Aorta (tissue), 5 donors: ENCODE measurements at places on chromosomes 6 and 20. TPM values are rescaled to one million over a fixed set of nuclear protein-coding genes. Genes with fewer than 3 reads are reported as not detected.

The BTNL2 gene
- total RNA-seq: not detected

DNA sequence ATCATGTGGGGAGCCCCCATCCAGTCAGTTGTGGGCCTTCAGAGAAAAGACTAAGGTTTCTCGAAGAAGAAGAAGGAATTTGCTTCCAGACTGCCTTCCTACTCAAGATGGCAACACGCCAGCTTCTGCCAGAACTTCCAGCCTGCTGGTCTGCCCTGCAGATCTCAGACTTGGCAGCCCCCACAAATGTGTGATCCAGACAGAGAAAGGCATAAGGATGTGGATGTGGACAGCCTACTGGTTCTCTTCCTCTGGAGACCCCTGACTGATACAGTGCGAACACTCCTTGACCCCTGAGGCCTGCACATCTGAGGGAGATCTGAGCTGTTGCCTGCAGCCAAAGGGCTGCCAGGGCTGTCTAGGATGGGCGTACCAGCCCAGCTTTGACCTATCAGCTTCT, 8.6 kb downstream of the GABRR1 start:
- no peaks in the 10 kb centered on the region for H3K4me1 ChIP-seq
- no peaks in the 10 kb centered on the region for H3K36me3 ChIP-seq
- DNase-seq: no peak
- no peak overlapping the region for H3K4me3 ChIP-seq

The PROCR gene
- 128 TPM for total RNA-seq

GRCh38 chr20:15328084-15328483, 990.7 kb upstream of the FLRT3 start:
- H3K27me3 ChIP-seq: no peaks in the 10 kb centered on the region
- H3K36me3 ChIP-seq: no peaks in the 10 kb centered on the region
- H3K27ac ChIP-seq: no peak overlapping the region
- H3K4me1 ChIP-seq: no peaks in the 10 kb centered on the region

The OR2J2 gene
- total RNA-seq: not detected

DNA sequence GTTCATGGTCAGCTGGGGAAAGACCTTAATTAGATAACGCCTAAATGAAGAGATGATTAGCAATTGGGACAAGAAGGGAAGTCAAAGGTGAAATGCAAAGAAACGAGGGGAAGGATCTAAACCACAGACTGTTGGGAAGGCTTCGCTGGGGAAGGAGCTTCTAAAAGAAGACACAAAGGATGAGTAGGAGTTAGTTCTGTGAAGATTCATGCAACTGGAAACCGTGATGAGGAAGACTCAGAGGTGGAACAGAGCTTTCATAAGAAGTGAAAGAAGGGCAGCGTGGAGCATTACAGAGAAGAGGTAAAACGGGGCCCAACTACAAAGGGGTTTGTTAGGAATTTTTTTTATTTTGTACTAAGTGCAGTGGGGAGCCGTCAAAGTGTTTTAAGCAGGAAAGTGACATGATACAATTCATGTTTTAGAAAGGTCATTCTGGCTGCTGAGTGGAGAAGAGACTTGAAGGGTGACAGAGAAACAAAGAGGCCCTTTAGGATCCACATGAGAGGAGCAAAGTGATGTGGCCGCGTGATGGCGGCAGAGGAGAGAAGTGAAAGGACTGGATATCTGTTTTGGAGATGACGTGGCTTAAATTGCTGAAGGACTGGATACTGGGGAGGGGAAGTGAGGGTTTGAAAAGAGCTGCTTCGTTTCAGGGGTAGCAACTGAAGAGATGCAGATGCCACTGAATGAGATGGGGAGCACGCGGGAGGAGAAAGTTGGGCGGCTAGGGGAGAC, 33.6 kb downstream of the TTI1 start:
- no peak overlapping the region for H3K4me3 ChIP-seq
- no peaks in the 10 kb centered on the region for H3K27me3 ChIP-seq

GRCh38 chr6:7135755-7136154, 28.0 kb downstream of the RREB1 start:
- no peaks in the 10 kb centered on the region for H3K4me1 ChIP-seq
- no peaks in the 10 kb centered on the region for H3K27me3 ChIP-seq
- H3K27ac ChIP-seq: no peak overlapping the region
- no peak overlapping the region for H3K4me3 ChIP-seq

The CTCFL gene
- total RNA-seq: not detected

GRCh38 chr6:41967312-41968287, 26.0 kb upstream of the CCND3 start:
- H3K27me3 ChIP-seq: no peaks in the 10 kb centered on the region
- no peaks in the 10 kb centered on the region for H3K36me3 ChIP-seq
- no peak overlapping the region for H3K27ac ChIP-seq
- H3K4me3 ChIP-seq: no peak overlapping the region
- DNase-seq: no peak

The STMND1 gene
- total RNA-seq: not detected

DNA sequence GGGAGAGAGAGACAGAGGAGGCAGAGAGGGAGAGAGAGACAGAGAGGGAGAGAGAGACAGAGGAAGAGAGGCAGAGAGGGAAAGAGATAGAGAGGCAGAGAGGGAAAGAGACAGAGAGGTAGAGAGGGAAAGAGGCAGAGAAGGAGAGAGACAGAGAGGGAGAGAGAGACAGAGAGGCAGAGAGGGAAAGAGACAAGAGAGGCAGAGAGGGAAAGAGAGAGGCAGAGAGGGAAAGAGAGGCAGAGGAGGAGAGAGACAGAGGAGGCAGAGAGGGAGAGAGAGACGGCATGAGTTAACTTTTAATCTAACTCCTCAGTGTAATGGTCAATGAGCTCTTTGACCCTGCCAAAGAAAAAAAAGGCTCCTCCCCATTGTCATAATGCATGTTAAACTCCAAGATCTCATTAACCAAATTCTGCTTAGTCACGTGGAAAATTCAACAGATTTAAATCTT, 7.1 kb downstream of the ELOVL2 start:
- H3K27me3 ChIP-seq: no peaks in the 10 kb centered on the region
- DNase-seq: no peak
- H3K4me3 ChIP-seq: no peak overlapping the region
- no peak overlapping the region for H3K27ac ChIP-seq
- H3K36me3 ChIP-seq: no peaks in the 10 kb centered on the region

GRCh38 chr6:44976677-44977641, 351.2 kb upstream of the RUNX2 start:
- no peak for DNase-seq
- no peak overlapping the region for H3K4me3 ChIP-seq

The TNNC2 gene
- total RNA-seq: not detected

- H3K4me1 ChIP-seq: no peaks in the 10 kb centered on the region
- no peak overlapping the region for H3K4me3 ChIP-seq
- no peaks in the 10 kb centered on the region for H3K27me3 ChIP-seq
- DNase-seq: no peak
- no peak overlapping the region for H3K27ac ChIP-seq
These were observed 761 bp upstream of the DNMT3B start for GRCh38 chr20:32761417-32761830.

GRCh38 chr6:147909640-147910039, 401.1 kb downstream of the SAMD5 start:
- H3K4me1 ChIP-seq: no peaks in the 10 kb centered on the region
- H3K4me3 ChIP-seq: no peak overlapping the region
- H3K36me3 ChIP-seq: no peaks in the 10 kb centered on the region
- H3K27ac ChIP-seq: no peak overlapping the region
- no peak for DNase-seq

The SLC22A7 gene
- not detected for total RNA-seq

The YTHDF1 gene
- 27.2 TPM for total RNA-seq

DNA sequence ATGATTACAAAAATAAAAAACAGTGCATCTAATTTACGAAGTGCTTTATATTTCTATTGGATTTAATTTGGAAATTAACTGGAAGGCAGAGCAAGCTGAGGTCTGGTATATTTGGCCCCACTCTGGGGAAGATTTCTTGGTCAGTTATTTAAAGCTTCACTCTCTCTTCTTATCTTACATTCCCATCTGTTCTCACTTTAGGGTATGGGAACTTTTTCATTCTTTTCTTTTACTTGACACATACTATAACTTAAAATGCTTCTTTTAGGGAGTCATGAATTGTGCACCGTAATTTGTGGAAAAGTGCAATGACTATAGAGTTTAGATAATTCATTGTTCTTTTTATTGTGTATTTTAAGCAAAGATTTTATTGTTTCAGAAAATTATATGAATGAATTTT, 170.4 kb downstream of the BCKDHB start:
- H3K27me3 ChIP-seq: no peaks in the 10 kb centered on the region
- DNase-seq: no peak
- no peaks in the 10 kb centered on the region for H3K36me3 ChIP-seq

- DNase-seq: no peak
- H3K36me3 ChIP-seq: no peaks in the 10 kb centered on the region
- H3K4me3 ChIP-seq: no peak overlapping the region
- no peaks in the 10 kb centered on the region for H3K27me3 ChIP-seq
- no peak overlapping the region for H3K27ac ChIP-seq
These were observed 243.4 kb downstream of the TRDN start for GRCh38 chr6:123393331-123393730.

The CST7 gene
- total RNA-seq: 4.6 TPM

DNA sequence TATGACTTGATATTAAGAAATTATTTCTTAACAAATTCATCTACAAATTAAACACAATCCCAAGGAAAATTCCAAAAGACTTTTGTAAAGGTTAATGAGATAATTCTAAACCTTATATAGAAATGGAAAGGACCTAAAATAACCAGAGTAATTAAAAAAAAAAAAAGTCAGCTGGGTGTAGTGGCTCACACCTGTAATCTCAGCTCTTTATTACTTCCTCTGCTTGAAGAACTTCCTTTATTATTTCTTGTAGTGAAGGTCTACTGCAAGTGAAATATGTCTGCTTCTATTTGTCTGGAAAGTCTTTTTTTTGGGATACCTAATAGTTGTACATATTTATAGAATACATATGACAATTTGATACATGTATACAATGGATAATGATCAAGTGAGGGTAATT, 20.2 kb upstream of the BLCAP start:
- no peaks in the 10 kb centered on the region for H3K4me1 ChIP-seq
- H3K27me3 ChIP-seq: no peaks in the 10 kb centered on the region
- H3K36me3 ChIP-seq: no peaks in the 10 kb centered on the region

DNA sequence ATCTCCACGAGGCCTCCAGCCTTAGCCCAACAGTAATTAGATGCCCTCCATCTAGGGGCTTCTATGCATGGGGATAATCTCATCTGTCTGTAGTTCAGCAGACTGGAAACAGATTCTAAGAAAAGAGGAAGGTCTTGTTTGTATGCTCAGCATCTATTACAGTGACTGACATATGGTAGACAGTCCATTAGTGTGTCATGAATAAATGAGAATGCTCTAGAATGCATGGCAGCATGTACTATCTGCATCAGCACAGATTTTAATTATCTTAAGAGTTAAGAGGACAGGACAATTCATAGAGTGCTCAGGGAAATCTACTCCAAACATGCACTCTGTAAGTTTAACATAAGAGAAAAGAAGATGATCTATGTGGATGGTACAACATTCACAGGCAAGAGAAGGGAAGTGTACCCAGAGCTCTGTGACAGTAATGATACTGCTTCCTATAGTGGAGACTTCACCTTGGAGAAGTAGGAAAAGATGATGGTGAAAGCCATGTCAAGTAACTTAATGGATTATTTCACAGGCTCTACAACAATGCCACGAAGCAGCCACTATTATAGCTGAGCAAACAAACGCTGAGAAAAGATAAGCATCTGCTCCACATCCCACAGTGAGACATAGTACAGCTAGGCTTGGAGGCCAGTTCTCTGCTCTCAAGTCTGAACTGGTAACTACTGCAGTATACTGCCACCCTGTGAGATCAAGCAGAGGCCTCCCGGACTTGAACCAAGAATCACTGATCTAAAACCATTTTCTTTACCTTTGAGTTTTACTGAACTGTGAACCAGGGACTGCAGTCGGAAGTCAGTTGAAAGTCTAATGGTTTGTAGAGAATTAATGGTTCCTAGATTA, 309.2 kb upstream of the SPTLC3 start:
- H3K27me3 ChIP-seq: no peaks in the 10 kb centered on the region
- no peak overlapping the region for H3K4me3 ChIP-seq
- DNase-seq: no peak
- no peaks in the 10 kb centered on the region for H3K36me3 ChIP-seq
- H3K4me1 ChIP-seq: no peaks in the 10 kb centered on the region
- no peak overlapping the region for H3K27ac ChIP-seq

- H3K36me3 ChIP-seq: no peaks in the 10 kb centered on the region
- DNase-seq: no peak
- H3K4me3 ChIP-seq: no peak overlapping the region
These were observed 3.0 kb downstream of the CASS4 start for GRCh38 chr20:56414842-56415765.

DNA sequence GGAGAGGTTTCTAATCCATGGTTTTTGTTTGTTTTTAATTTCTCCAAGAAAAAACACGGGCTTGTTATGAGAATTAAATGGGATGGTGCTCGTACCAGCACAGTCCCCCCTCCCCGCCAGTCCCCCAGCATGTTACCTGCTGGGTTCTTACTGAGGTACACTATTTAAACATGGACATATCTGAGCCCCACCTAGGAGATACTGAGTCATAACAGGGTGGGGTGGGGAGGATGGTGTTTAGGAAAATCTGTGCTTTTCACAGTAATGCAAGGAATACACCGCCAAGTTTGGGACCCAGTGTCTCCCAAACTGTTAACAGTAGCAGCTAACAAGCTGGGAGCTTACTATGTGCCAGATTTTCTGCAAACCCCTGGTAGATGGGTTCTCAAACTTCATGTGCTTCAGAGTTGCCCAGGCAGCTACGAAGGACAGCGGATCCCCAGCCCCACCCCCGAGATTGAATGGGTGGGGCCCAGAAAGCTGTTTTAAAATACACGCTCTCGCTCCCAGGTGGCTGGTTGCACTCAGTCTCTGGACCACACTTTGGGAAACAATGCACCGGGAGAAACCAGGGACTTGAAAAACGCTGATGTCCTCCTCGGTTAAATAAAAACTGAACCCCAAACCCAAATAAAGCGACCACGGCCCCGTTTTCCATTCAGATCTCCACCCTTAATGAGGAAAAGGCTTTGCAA, 995 bp downstream of the ZFP64 start:
- H3K36me3 ChIP-seq: peaks cover 3% of the 10 kb centered on the region
- DNase-seq: no peak
- no peaks in the 10 kb centered on the region for H3K27me3 ChIP-seq
- peak overlapping the region; percentile 55 for H3K4me3 ChIP-seq
- H3K4me1 ChIP-seq: no peaks in the 10 kb centered on the region

The MAP7 gene
- 2.5 TPM for total RNA-seq

- H3K27ac ChIP-seq: no peak overlapping the region
- no peaks in the 10 kb centered on the region for H3K27me3 ChIP-seq
- H3K36me3 ChIP-seq: no peaks in the 10 kb centered on the region
These were observed 623.3 kb upstream of the MANEA start for GRCh38 chr6:94953867-94954631.

The SOD2 gene
- 624 TPM for total RNA-seq

DNA sequence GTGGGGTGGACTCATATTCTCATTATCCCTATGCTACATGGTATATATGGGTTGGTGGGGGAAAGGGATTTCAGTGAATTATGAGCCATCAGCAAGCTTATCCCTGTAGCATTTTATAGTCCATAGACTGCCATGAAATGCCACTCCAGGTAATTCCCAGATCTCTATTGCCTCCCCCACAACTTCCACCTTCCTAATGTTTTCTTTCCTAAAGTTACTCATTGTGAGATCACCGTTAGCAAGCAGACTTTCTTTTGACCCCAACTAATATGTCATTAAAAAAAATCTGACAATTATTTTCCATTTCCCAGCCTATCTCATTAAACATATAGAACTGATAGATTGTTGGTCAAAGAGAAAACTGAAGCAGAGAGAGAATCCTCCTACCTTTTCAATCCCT, 40.7 kb upstream of the TBX18 start:
- H3K27ac ChIP-seq: no peak overlapping the region
- no peaks in the 10 kb centered on the region for H3K36me3 ChIP-seq
- H3K4me1 ChIP-seq: no peaks in the 10 kb centered on the region
- H3K4me3 ChIP-seq: no peak overlapping the region
- no peak for DNase-seq

The EYA2 gene
- 10.9 TPM for total RNA-seq

The HDGFL1 gene
- not detected for total RNA-seq

The FAM83C gene
- total RNA-seq: not detected

The HLA-DPA1 gene
- 122 TPM for total RNA-seq
